ENCODE measurements at places on chromosomes 11 and 22.
A peak's percentile ranks its signal among the peaks of the same experiment; 100 is the strongest.

GRCh38 chr11:22216940-22217339 is 24.1 kb downstream of the ANO5 start:
- DNase-seq: no peak

- DNase-seq: no peak
Observed at GRCh38 chr11:71200172-71200716, 52.1 kb downstream of the SHANK2 start.

DNA sequence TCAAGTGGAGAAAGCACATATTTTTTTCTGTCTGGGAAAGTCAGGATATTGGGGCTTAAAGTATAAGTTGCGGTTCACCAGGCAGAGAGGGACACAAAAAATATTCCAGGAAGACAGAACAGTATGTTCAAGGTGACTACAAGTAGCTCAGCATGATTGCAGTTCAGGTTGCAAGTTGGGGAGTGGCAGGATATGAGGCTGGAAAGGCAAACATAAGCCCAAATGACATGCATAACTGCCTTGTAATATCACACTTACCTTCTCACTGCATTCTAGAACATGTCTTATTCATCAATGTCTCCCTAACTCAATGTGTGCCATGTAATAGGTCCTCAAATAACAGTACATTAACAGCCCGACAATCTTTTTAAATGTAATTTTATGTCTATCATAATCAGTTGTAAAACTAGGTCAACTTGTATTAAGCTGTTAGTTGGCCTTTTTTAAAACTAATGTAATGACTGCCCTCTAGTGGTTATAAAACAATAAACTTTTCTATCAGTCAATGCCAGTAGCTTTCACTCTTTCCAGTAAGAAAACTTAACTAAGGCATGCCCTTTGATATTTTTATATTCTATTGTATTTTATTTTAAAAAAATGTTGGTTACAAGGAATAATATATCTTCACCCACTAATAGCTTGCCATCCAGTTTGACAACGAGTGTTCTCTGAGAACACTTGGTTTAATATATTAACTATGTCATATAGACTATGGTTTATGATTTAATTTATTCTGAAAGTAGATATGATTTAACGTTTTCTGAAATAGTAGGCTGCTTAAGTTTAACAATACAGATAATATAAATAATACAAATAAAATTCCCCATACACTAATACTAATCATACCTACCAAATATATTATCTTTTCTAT is 39.4 kb upstream of the CFAP300 start:
- DNase-seq: peak; percentile 59

DNA sequence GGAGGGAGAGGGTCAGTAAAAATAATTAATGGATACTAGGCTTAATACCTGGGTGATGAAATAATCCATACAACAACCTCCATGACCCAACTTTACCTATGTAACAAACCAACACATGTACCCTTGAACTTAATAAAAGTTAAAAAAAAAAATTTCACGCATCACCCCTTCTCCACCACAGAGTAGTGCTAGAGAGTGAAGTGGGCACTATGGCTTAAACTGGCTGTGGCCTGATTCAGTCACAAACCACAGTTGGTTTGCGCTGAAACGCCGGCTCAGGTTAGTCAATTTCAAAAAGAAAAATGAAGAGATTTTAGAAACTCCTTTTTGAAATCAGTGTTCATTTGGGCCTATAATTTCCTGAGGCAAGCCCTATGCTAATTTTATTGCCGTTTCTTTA is 144.3 kb downstream of the TRPC6 start:
- DNase-seq: no peak

DNA sequence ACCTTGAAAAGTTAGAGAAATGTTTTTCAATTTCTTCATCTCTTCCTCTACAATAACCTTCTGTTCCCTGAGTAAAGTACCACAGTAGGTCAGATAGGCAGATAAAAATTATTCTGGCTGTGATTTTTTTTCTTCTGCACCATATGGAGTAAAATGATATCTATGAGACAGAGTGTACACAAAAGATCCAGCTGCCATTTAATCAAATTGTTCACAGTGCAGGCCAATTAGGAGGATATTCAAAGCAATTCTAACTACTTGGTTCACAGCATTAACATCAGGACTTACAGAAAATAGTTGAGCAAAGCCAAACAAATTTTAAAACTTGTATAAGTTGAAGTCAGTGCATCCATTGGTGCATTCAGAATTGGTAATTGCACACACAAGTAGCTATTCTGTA is 147.9 kb upstream of the LUZP2 start:
- peak; percentile 16 for DNase-seq

DNA sequence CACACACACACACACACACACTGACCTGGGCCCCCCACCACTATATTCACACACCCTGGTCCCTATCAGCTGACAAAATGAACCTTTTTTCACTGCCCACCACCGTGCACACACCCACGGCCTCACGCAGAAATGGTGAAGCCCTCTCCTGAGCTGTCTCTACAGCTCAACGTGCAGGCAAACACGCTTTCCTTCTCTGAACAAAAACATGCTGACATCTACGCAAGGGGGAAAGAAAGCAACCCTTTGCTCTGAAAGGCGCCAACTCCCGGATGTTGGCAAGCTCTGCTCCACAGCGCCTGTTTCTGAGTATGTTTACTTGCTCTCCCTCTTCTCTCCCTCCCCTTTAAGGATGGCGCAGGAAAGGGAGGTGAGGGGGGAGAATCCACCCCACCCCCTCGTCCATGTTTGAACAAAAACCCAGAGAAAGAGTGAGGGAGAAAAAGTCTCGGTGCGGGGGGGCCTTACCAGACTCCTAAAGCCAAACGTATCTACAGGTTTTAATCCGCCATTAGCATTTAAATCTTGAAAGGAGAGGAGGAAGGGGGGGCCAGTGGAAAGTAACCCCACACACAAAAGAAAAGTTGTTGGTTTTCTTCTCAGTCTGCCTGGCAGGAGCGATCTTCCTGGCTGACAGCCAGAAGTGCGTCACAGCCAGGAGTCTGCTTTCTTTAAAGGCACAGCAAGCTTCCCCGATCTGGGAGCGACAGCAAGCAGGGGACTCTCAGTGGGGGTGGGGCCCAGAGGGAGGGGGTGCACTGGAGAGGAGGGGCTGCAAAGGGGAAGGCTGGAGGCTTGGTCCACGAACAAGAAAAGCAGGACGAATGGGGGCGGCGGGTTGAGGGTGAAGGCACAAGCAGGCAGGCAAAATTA is 39.6 kb downstream of the NUMA1 start:
- DNase-seq: peak; percentile 85

DNA sequence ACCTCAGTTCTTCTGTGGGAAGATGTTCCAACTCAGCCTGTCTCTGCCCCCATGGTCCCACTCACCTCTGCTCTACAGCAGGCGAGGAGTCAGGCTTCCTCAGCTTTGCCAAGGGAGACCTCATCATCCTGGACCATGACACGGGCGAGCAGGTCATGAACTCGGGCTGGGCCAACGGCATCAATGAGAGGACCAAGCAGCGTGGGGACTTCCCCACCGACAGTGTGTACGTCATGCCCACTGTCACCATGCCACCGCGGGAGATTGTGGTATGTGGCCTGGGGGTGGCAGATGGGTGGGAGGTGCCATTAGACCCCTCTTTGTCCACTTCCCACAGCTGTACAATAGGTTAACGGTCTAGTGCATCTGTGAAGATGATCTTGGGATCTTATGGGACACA is 73.3 kb downstream of the MYO7A start:
- DNase-seq: no peak

GRCh38 chr22:21568347-21569075 is 997 bp downstream of the UBE2L3 start:
- DNase-seq: peak; percentile 40

- no peak for DNase-seq
Observed at GRCh38 chr22:49129736-49130135, 697.9 kb downstream of the BRD1 start.

Data from NCI-H82 (cell line).